Amniotic stem cell (primary cell): ENCODE measurements at places on chromosomes 2 and 18.

- DNase-seq: no peak
These were observed 19.5 kb upstream of the CXXC1 start for GRCh38 chr18:50306944-50307343.

GRCh38 chr2:46569766-46570165, 90.4 kb downstream of the TMEM247 start:
- DNase-seq: no peak

DNA sequence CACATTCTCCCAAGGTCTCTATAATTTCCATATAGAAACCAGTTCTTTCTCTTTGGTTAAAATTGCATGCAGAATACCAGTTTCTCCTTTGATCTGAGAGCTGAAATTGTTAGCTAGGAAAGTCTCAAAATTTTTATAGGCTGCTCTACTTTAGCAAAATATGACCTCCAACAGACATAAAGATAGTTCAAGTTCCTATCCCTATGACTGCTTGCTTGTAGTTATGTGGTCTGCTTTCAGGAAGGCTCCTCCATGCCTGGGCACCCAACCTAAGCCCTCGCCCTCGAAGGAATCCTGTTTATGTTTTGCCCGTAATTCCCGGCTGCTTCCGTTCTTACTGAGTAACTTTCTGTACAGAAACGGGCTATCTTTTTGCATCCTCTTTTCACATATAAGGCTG, 28.0 kb upstream of the LTBP1 start:
- DNase-seq: no peak

GRCh38 chr2:3785220-3785889, 82.0 kb downstream of the DCDC2C start:
- DNase-seq: no peak
